Esophagus squamous epithelium (tissue), 5 donors: ENCODE measurements at places on chromosomes 2 and 18.

DNA sequence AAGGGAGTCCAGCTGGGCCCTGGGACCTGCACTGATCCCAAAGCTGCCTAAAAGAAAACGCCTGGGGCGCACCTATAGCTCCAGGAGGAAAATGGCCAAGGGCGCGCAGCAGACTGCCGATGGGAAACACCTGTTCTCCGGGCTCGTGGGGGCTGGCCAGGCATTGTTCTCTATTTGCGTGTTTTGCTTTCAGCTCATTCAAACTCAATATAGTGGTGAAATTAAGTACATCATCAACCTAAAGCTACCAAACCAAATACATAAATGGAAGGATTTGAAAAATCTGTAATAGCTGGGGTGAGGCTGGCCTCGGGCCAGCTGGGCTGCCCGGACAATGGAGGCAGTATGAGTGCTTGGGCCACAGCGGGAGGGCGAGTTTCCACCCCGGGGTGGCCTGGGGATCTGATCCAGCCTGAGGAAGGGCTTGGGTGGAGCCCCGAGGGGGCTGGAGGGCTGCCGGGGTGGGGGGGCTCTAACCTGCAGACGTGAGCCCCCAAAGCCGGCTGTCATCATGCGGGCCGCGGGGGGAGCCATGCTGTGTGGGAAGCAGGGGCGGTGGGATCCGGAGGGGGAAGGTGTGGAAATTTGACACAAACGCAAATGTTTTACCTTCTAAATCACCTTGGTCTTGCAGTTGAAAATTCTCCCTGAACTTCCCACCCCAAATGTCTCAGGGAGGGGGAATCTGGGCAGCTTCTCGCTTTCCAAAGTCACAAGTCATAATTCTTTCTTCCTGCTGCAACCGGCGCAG lies 77.6 kb downstream of the ASB1 start:
- DNase-seq, result no peak

DNA sequence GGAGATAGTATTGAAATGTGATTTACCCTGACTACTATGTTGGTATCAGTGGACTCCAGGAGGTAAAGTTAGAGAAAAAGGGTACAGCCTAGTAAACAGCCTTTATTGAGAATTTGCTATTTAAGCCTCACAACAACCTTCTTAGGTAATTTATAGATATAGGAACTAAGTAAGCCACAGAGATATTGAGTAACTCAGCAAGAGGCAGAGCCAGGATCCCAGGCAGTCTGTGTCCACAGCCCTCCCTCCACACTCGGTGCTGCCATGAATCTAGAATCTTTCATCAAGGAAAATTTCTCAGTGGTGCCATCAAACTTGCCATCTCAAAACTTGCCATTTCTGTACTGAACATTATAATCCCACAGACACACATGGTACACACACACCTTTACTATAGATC lies 170.9 kb downstream of the CAPN13 start:
- no peak for DNase-seq

DNA sequence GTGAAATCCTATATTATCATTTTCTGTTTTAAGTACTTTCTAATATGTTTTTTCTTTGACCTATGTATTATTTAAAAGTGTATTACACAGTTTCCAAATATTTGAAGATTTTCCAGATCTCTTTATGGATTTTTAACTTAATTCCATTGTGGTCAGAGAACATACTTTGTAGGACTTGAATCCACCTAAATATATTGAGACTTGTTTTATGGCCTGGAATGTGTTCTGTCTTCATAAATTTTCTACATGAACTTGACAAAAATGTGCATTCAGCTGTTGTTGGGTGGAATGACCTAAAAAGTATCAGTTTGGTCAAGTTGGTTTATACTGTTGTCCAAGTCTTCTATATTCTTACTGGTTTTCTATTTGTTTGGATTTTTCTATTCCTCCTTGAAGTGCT lies 33.8 kb upstream of the TMEM247 start:
- DNase-seq, result no peak

GRCh38 chr2:170928036-170928823 lies 823 bp upstream of the GORASP2 start:
- DNase-seq, result no peak

DNA sequence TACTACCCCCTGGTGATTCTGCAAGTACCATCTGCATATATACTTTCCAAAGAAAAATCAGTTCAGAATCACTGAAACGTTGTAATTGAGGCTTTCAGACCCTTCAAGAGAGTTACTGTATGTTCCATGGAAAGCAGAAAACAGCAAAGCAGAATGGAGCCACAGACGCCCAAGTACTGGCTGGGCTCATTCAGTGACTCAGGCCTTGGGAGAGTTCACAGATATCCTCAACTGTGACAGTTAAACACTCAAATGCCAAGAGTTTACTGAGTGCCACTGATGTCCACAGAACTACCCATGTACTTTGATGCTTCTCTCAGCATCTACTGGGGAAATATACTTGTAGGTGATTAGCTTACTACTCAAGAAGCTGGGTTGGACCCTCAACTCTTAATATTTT lies 303.4 kb downstream of the TCF4 start:
- DNase-seq, result no peak

DNA sequence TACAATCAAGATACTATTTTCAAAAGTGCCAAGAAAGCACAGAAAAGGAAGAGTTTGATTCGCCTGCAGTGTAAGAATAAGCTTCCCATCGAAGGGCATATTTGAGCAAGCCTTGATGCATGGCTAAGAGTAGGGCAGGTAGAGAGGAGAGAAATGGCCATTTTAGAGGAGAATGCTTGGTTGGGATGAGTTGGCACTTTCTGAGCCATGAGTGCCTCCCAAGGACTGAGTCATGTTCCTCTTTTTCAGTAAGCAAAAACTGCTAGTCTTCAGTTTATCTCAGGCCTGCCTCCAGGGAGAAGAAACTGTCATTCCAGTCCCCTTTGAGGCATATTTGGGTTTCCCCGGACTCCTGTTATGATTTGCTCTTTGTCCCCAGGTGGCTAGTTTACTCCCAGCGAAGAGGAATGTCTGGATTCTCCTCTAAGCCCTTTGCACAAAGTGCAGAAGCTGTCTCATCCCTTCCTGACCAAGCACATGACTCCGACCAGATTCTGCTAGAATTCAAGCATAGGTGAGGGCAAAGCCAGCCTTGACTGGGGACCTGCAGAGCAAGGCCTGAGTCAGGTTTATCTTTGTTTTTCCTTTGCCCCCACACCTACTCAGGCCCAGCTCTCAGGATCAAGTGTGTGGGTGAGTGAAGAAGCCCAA lies 115.2 kb downstream of the TTC32 start:
- DNase-seq, result no peak

DNA sequence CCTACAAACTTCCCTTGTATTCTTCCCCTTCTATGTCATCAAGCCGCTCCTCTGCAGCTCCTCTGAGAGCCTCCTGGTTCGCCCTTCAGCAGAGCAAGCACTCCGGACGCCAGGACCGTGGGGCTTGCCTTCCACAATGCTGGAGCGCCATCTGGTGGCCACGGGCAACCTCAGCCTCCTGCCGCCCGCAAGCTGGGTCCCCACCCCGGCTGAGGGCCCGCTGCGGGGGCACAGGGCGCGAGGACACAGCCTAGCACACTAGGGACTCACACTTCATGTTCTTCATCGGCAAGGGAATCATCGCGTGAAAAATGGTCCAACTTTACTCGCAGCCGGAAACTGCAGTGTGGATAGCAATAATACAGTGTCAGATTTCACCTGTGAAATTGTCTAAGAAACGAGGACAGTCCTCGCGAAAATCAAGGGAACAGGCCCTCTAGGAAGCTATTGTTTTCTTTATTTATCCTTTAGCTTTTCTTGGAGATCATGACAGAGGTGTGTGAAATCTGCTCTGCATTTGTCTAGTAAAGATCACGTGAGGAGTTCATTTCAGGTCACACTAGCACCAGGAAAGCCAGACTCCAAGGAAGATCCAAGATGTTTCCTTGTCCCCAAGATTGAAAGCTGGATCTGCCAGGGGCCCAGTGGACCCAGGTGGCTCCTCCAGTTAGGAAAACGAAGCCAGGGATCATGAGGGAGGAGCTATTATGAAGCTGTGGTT lies 5.8 kb downstream of the PRLH start:
- DNase-seq, result peak; percentile 37

- no peak for DNase-seq
Measured at GRCh38 chr18:62328586-62329525, 3.7 kb downstream of the TNFRSF11A start.

- no peak for DNase-seq
Measured at GRCh38 chr2:148876595-148877402, 1.8 kb downstream of the KIF5C start.

- no peak for DNase-seq
Measured at GRCh38 chr2:48719480-48720177, 35.9 kb downstream of the LHCGR start.

- no peak for DNase-seq
Measured at GRCh38 chr2:113041871-113042270, 10.8 kb downstream of the IL36B start.

- no peak for DNase-seq
Measured at GRCh38 chr2:209741953-209742352, 29.7 kb upstream of the UNC80 start.

GRCh38 chr2:173432049-173432754 lies 77.5 kb downstream of the CDCA7 start:
- no peak for DNase-seq

DNA sequence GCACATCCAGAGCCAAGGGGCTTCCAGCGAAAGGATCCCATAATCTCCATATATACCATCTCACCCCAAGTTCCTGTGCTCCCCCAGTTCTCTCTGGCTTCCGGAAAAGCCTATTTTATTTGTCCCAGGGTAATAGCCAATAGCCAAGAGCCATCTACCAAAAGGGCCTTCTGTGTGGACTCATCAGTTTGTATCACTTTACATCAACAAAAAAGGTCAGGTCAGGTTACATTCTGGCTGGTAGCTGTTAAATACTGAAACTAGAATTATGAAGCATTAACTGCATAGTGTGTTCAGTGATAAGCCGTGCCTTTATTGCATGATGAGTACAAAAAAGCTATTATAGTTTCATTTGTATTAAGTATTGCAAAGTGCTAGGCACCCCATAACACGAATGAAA lies 223.7 kb downstream of the IRS1 start:
- DNase-seq, result no peak

- DNase-seq, result no peak
Measured at GRCh38 chr18:13161276-13161899, 57.2 kb upstream of the LDLRAD4 start.

DNA sequence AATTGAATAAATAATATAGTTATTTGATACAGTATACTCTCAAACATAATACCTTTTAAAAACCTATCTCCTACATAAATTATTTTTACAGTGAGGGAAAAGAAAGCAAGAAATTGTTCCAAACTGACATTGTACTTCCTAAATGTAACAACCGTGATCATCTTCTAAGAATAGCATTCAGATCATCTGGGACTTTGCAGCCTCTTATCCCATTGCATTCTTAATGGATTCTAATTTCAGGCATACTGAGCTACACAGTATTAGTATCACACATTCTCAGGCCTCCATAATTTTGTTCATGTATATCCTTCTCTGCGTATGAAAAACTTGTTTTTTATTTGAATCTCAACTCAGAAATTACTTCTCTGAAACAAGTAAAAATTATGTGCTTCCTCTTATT lies 1134.7 kb upstream of the CDH2 start:
- DNase-seq, result no peak

GRCh38 chr18:78107363-78107762 lies 857.7 kb downstream of the GALR1 start:
- DNase-seq, result no peak

DNA sequence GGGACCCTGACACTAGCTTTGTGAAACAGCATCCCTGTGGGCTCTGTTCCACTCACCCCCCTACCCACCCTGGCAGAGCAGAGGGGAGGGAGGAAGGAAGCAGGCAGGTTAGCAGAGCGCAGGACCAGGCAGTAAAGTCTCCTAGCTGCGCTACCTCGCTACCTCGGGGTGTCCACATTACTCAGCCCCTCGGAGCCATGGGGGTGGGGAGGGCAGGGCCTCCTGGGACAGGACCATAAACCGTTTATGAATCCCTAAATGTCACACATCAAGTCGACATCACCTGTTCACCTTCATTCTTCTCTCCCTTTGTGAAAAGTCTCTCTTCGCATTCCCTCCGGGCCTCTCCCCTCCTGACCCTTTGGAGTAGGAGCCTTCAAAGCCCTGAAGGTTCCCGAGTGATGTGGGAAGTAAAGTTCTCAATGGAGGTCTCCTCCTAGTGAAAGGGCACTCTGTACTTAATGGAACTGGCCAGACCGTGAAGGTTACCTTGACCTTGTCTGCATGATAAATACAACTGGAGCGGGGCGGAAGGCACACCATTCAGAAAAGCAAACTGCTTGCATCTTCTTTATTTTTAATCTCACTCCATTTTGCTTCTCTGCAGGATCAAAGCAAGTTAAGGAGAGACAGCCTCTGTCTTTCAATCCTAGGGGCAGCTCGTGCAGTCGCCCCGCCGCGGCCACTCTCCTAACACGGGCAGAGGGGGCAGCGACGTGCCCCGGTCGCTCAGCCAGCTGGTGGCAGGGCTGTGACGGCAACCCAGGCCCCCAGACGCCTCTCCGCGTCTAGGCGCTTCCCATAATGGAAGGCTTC lies 23.7 kb upstream of the SMAD7 start:
- DNase-seq, result no peak

- no peak for DNase-seq
Measured at GRCh38 chr2:217477583-217477982, 525.2 kb downstream of the TNS1 start.

- DNase-seq, result no peak
Measured at GRCh38 chr2:137828624-137829023, 135.6 kb upstream of the HNMT start.
